ENCODE measurements at places on chromosomes 11 and 22.

- no peak for DNase-seq
These were observed 41.7 kb upstream of the FGF3 start for GRCh38 chr11:69860796-69861445.

DNA sequence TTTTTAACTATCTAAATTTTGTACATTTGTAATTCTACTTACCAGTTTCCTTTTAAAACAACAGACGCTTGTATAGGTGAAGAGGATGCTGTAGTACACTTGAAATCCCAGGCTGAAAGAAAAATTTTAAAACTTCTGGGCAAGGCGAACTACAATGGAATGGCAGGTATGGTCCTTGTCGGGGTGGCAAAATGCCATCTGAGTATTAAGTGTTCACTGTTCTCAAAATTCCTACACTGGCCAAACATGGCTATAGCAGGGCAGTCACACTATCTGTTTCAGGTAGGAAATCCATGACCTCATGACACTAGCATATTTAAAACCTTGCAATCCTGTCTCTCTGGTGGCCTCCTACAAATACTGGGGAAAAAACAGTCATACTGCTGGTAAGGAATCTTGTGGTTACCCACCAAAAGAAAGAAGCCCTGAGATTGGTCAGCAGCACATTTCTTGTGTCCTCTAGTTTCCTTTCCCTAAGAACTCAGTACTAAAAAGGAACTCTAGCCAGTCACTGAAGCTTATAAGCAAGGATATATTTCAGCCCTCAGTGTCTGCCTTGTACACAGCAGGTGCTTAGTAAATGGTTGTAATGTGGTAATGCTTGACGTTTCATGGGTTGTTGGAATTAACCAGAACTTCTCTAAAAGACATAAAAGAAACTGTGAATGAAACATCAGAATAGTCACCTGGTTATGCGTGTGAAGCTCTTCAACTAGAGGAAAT, 5.2 kb upstream of the ZC3H12C start:
- peak; percentile 90 for DNase-seq

GRCh38 chr22:40621309-40622151, 15.0 kb downstream of the MRTFA start:
- peak; percentile 84 for DNase-seq

- peak; percentile 61 for DNase-seq
These were observed 152.0 kb upstream of the SYN3 start for GRCh38 chr22:33209930-33210784.

DNA sequence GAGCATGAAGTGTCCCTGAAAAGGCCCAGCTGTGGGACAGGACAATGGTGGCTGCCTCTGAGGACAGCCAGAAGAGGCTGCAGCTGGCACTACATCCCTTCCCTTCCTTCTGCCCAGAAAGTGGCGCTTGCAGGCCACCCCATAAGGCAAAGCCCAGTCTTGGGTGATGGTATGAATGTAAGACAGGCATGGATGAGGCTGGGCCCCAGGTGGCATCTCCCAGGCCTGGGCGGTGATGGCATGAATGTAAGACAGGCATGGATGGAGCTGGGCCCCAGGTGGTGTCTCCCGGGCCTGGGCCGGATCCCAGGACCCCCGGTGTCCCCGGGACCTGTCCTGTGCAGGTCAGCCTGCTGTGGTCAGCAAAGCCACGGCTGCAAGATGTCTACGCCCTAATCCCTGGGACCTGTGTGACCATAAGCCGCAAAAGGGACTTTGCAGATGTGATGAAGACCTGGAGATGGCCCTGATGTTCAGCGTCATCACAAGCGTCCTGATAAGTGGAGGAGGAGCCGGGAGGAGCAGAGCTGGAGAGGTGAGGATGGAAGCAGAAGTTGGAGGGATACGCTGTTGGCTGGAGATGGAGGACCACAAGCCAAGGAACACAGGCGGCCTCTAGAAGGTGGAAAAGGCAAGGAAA, 181.1 kb downstream of the CTTN start:
- no peak for DNase-seq

- peak; percentile 65 for DNase-seq
These were observed 13.6 kb upstream of the CD3E start for GRCh38 chr11:118290923-118291322.

DNA sequence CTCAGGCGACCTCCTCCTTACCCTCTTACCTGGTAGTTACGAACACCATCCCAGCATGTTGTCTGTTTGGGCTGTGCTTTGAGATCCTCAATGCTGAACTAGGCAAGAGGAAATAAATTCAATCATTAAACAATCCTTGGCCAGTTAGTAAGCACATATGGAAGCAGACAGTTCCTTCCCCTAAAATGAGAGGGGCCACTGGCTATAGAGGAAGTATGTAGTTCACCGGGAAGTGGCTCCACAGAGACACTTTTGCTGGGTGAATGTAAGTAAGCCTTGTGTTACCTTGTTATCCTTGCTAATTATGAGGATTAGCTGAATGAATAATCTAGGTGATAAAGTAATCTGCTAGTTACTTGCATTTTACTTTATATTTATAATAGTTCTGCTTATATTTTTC, 2.9 kb downstream of the THYN1 start:
- DNase-seq, result peak; percentile 16

- DNase-seq, result no peak
These were observed 78.9 kb downstream of the FBLN1 start for GRCh38 chr22:45581549-45582080.

- no peak for DNase-seq
These were observed 35.1 kb upstream of the WNT11 start for GRCh38 chr11:76241243-76242000.

DNA sequence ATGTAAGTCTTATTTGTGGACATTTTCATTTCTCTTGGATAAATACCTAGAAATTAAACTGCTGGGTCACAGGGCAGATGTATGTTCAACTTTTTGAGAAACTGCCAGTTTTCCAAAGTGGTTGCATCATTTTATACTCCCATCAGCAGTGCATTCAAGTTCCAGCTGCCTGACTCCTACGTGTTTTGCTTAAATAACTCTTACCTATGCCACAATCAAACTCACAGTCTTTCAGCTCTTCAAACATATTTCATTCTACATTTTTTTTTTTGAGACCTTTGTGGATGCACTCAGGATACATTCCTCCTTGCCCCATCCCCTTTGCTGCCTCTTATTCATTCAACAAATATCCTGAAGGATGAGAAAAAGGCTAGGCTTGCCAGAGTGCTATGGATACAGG, 9.2 kb downstream of the TCF20 start:
- no peak for DNase-seq

DNA sequence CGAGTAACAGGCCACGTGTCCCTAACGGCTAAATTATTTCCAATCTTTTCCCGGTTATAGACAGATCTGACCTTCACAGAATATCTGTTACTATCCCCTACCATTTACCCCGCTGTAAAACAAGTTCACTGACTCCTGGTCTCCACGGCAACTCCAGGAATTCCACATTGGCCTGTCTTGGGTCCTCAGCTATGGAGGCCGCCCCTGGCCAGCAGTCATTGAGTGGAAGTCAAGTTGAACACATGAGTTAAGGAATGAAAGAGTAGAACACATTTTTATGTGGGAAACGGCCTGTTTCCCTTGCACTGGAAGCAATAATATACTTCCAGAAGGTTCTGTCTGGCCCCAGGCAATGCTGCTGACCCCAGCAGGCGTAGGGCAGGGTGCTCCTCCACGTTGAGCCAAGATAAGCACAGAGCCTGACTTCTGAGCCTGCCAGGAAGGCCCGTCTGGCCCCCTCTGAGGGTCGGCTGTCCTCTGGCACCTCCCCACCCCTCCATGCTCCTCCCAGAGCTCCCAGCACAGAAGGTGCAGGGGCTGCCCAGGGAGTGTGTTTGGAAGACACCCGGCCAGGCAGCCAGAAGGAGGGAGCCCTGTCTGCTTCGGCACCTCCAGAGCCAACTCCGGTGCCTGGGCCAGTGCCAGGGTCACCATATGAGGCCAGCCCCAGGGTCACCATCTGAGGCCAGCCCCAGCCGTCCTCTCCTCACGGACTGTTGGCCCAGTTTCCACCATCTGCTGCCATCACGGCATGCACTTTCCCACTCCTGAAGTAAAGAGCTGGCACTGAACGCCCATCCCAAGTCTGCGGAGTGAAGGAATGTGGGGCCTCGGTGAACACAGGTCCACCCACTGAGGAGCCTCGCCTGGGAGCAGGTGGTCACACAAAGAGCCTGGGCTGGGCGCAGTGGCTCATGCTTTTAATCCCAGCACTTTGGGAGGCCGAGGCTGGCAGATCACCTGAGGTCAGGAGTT, 813.2 kb downstream of the BRD1 start:
- no peak for DNase-seq

DNA sequence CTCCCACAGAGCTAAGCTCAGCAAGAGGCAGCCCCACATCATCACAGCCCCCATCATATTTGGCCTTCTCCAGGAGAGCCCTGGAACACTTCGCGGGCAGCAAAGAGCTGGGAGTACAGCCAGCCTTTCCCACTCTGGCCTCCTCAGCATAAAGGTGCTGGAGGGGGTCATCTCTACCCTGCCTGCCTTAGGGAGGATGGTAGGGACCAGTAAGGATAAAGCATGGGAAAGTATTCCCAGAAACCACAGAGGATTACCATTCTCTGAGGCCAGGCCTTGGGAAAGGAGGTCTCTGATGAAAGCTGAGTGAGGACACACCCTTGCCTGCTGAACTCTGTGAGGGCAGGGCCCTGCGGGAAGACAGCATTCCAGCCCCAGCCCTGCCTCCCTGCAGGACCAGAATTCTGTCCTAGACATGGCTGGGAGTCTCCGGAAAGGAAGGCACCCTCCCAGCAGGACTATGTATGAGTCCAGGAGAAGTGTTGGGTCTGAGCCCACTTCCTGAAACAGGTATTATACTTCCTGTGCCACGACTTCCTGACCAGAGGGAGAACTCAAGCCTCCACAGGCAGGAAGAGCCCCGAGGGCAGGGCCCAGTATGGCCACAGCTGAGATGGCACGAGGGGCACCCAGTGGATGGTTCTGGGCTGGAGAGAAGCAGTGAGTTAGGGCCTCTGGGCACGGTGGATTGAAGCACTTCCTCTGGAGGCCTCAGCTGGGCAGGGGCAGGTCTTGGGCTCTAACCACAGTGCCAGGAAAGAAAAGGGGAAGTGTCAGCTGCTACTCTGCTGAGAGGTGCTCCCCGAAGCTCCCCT, 12.9 kb upstream of the CASTOR1 start:
- peak; percentile 79 for DNase-seq

- no peak for DNase-seq
These were observed 232.1 kb downstream of the C11orf87 start for GRCh38 chr11:109654091-109654490.

- peak; percentile 92 for DNase-seq
These were observed 31.0 kb upstream of the PPP2R1B start for GRCh38 chr11:111797145-111797581.

- DNase-seq, result peak; percentile 23
These were observed 14.4 kb downstream of the KCNQ1 start for GRCh38 chr11:2459016-2459725.

GRCh38 chr11:32819187-32819586, 10.5 kb upstream of the PRRG4 start:
- DNase-seq, result no peak

DNA sequence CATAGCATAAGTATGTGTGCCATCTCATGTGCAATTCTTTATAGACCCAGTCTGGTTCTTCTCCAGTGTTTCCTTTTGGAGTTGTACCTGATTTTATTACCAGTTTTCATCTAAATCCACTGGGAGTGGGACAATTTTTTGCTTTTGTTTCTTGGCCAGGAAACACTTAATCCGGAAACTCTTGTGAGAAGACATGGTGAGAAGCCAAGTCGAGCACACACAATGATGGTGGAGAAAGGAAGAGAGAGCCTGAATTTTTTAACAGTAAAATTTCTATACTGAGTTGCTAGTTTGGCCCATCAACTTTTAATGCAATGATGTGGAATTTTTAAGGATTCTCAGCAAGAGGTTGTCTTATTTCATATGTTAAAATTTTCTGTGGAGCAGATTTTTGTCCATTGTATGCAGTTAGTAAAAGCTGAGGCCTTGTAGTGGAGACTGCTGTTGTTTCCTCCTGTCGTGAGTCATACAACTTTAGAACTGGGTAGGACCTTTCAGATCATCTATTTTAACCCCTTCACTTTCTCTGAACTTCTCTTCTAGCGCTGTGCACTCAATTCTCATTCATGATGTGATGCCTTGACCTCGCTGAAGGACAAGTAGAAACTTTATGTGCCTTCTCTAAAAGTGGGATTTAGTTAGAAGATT, 17.1 kb downstream of the FAR1 start:
- DNase-seq, result no peak

- no peak for DNase-seq
These were observed 150.8 kb upstream of the TIMP3 start for GRCh38 chr22:32650553-32651345.

GRCh38 chr22:30191040-30191701, 55.4 kb downstream of the LIF start:
- no peak for DNase-seq

- DNase-seq, result no peak
These were observed 69.7 kb downstream of the RPS6KA4 start for GRCh38 chr11:64428693-64429092.

DNA sequence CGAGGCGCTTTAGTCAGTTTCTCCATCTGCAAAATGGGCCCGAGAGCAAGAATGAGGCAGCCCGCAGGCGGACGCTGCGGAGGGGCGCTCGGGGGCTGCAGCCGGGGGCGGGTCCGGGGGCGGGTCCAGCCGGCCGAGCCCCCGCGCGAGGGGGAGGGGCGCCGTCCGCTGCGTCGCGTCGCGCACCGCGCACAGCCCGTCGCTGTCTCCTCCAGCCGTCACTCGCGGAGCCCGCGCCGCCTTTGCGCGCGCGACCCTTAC, 282 bp downstream of the PC start:
- DNase-seq, result no peak

- no peak for DNase-seq
These were observed 11.3 kb upstream of the PIM3 start for GRCh38 chr22:49948958-49949913.

DNA sequence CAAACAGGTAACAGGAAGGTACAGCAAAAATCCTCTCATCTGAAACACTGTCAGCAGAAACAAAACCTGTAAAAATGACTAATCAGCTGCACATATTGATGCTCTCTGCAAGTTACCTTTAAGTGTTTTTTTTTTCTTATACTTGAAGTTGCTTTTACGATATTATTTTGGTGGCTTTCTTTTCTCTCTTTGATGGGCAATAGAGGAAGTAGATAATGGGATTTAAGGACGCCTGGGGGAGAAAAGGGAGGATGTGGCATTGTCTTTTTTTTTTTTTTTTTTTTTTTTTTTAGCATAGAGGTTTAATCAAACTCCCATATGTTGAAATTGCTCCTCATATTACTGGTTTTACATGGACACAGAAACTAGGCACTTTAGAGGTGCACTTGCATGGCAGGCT, 11.4 kb upstream of the ADSL start:
- DNase-seq, result no peak

DNA sequence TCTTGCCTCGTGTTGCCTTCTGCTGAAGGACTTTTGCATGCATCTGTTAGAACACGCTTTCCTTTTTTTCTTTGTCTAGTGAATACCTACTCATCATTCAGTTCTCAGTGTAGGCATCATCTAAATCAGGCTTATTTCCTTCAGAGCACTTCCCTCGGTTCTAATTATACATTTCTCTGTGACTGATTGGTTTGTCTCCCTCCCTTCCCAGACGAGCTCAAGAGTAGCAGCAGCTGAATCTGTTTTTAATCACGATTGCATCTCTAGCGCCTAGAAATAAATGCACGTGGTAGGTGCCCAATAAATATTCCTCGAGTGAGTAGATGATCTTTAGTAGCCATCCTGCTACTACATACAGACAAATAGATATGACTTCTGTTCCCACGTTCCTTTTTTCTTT, 6.3 kb downstream of the CEP164 start:
- DNase-seq, result no peak

- DNase-seq, result no peak
These were observed 557 bp upstream of the TAGLN start for GRCh38 chr11:117198613-117199012.

GRCh38 chr11:75351791-75352587, 528 bp upstream of the ARRB1 start:
- DNase-seq, result peak; percentile 84

- DNase-seq, result peak; percentile 7
These were observed 79.5 kb upstream of the RTL6 start for GRCh38 chr22:44577391-44578109.
